ENCODE measurements at places on chromosomes 3 and 15.

DNA sequence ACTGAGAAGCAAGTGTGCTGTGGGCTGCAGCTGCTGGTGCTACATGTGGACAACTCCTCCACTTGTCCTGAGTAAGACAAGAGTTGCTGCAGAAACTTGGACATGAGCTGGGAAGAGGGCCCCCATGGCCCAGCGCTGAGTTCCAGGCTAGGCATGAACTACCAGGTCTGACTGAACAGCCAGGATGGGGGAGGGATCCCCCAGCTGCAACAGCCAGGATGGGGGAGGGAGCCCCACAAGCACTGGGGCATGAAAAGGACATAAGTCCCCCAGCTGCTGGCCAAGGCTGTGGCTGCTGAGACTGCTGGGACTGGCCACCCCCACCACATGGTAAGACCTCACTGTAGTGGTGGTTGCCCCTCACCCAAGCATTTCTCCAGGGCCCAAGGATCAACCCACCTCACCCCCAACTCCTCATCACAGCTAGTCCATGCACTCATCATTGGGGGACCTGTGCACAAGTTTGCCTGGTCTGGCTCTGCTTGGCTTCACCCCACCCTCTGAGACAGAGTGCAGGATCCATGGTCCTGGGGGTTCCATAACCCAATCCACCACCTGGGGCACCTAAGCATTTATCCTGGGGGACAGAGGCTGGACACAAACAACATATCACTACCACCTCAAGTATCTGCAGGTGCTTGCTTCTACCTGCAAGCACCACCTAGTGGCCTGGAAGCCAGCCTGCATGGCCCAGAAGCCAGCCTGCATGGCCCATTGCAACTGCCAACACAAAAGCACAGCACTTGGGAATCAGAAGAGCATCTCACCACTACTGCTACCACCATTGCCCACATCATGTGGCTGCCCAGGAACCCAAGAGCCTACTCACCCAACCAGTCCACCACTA, 84.5 kb upstream of the STT3B start:
- DNase-seq = no peak

- DNase-seq = no peak
These were observed 138.2 kb upstream of the ZNF385D start for GRCh38 chr3:21889166-21889565.

- DNase-seq = no peak
These were observed 149.5 kb downstream of the ITPR1 start for GRCh38 chr3:4642611-4643010.

GRCh38 chr3:129357616-129358015, 70.8 kb downstream of the EFCAB12 start:
- no peak for DNase-seq

DNA sequence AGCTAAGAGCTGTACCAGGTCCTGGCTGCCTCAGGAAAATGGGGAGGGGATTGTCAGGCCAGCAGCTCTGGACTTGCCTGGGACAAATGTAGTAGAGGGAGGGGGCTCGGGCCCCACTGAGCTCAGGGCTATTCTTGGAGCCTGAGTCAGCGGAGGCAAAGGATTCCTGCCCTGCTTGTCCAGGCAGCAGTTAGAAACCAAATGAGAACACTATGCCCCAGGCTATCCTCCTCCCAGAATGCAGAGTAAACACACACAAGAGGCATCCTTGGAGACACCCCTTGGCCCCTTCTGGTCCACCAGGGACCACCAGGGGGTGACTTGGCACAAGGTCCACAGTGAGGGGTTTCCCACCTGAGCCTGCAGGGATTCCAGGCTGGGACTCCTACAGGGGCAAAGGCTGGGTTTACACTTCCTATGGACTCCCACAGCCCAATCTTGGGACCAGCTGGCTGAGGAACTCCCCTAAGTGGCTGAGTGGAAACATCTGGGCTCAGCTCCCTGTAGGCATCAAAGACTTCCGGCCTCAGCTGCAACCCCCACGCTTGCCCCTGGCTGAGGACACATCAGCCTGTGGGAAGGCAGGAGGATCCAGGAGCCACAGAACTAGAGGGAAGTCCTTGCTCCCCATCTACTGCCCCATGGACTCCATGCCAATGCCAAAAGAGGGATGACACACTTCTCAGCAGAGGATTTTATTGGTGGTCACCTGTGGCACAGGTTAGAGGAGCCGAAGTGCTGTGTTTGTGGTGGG, 3.4 kb upstream of the COL7A1 start:
- no peak for DNase-seq

DNA sequence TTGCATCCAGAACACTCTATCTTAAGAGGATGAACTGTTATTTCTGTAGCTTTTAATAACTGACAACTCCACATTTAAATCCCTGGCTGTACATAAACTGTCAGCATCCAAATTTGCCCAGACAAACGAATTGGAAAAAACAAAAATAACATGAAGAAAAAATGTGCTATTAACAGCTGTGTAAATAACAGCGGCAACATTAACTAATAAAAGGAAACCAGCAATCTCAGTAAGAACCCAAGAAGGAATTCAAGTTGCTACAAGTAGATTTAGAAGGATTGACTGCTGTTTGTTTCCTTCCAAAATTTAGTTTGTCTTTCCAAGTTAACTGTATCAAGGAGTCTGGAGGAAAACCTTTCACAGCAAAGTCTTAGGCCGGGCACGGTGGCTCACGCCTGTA, 550.6 kb upstream of the MDFIC2 start:
- DNase-seq = no peak

Measured in cortex of kidney (tissue), 1 donor.